ENCODE measurements at places on chromosomes 16 and 17. TPM values are rescaled to one million over a fixed set of nuclear protein-coding genes. Genes with fewer than 3 reads are reported as not detected.

The MT1A gene
- not detected for total RNA-seq

The ZNF213 gene
- 5.4 TPM for total RNA-seq

The CACNG1 gene
- not detected for total RNA-seq

The DPEP2NB gene
- total RNA-seq = not detected

The CDRT15L2 gene
- not detected for total RNA-seq

The KLHL10 gene
- 0.17 TPM for total RNA-seq

The USP43 gene
- 1.8 TPM for total RNA-seq

The RSAD1 gene
- total RNA-seq = 24.1 TPM

The RGS9 gene
- 7.0 TPM for total RNA-seq
